Fibroblast of skin of scalp (primary cell): ENCODE measurements at places on chromosomes 3 and 15.

GRCh38 chr15:39963786-39964185 lies 29.9 kb downstream of the EIF2AK4 start:
- DNase-seq, result peak; percentile 38

DNA sequence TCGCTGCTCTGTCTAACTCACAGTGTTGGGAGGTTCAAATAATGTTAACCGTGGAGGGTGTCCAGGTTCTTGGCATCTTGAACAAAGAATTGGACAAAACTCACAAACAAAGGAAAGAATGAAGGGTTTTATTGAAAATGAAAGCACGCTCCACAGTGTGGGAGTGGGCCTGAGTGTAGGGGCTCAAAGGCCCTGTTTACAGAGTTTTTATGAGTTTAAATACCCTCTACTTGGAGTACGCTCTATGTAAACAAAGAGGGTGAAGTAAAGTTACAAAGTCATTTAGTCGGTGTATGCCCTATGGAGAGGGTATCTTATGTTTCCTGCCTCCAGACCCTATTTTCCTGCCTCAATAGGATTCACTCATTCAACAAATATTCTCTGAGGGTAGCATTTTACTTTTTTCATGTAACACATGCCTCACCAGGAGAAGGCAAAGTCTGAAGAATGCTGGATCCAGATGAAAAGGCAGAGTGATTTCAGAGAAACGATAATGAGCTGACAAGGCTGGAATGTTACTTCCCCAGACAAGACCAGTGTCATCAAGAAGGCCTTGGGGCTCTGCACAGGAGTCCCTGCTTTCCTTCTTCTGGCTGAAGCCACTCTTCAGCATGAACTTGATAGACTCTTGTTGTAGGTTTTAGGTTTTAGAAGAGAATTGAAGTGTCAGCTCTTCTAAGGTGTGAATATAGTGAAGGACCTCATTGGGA lies 163.6 kb downstream of the FAM43A start:
- DNase-seq, result peak; percentile 18

- DNase-seq, result peak; percentile 47
Measured at GRCh38 chr15:76840830-76841460, 64.2 kb downstream of the SCAPER start.

- peak; percentile 54 for DNase-seq
Measured at GRCh38 chr3:112092496-112093179, 6.4 kb downstream of the C3orf52 start.
